ENCODE measurements at places on chromosomes 5 and 9.

GRCh38 chr5:141393267-141393666 is 834 bp downstream of the PCDHGA8 start:
- no peak for DNase-seq

DNA sequence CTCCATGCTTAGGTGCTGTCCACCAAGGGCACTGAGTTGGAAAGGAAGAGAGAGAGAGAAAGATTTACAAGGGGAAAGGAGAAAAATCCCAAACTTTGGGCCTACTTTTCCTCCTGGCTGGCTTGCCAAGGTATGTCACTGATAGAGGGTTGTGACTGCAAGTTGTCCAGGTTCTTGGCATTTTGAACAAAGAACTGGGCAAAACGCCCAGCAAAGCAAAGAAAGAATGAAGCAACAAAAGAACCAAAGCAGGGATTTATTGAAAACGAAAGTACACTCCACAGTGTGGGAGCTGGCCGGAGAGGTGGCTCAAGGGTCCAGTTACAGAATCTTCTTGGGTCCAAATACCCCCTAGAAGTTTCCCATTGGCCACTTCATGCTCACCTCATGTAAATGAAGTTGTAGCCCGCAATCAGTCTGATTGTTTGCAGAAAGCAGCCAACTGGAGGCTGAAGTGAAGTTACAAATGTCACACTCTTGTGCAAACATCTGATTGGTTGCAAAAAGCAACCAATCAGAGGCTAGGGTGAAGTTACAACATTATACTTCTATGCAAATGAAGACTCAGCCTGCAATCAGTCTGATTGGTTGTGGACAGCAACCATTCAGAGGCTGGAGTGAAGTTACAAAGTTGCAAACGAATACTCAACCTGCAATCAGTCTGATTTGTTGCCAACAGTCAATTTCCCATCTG is 263.5 kb downstream of the YTHDC2 start:
- no peak for DNase-seq

- DNase-seq, result no peak
These were observed 239.9 kb upstream of the SMARCA2 start for GRCh38 chr9:1775230-1775629.

DNA sequence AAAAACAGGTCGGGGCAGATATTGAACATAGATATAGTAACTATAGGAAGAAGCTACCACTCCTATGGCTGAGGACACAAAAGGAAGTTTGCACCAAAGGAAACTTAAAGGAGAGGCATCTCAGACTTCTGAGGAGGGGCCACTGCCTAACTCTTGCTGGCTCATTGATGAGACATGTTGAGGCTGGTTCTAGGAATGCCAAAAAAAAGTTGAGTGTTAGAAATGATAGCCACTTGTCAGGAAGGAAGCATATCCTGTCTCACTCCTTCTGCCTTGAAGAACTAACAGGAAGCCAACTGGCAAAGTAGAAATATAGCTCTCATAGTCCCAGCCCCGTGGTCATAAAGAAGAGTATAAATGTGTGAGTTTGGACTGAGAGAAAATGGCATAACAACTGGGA is 23.3 kb upstream of the STOM start:
- DNase-seq, result no peak

DNA sequence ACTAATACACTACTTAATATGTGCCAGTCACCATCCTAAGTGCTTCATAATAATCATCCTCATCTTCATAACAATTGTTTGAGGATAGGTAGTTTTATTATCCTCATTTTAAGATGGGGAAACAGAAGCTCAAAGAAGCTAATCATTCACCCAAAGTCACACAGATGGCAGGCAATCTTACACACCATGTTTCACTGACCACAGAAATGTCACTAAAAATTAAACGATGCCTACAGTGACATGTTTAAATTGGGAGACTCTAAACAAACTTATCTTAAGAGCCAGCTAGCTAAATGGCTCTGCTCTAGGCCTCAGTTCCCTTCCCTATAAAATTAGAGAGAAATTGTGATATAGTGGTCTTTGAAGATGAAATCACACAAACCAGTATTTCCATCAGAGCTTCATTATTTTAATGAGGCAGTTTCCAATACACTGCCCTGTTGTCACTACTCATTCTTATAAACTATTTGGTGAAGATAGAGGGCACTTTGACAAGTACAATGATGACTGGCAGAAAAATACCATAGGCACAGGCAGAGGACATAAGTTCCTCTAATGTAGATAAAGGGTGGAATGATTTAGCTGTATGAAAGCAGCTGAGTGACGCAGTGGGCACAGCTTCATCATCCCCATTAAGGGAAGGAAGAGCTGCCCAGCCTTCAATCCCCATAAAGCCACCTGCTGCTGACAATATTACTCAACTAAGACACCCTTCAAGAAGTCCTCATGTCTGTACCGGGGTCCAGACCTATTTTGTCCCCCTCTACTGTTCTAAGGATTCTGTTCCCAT is 224.1 kb downstream of the ACTL7B start:
- no peak for DNase-seq

- DNase-seq, result no peak
These were observed 7.3 kb downstream of the CRHBP start for GRCh38 chr5:76960004-76960625.

GRCh38 chr9:6123416-6123815 is 92.2 kb upstream of the IL33 start:
- no peak for DNase-seq

GRCh38 chr9:124511426-124511840 is 4.2 kb upstream of the NR5A1 start:
- no peak for DNase-seq

DNA sequence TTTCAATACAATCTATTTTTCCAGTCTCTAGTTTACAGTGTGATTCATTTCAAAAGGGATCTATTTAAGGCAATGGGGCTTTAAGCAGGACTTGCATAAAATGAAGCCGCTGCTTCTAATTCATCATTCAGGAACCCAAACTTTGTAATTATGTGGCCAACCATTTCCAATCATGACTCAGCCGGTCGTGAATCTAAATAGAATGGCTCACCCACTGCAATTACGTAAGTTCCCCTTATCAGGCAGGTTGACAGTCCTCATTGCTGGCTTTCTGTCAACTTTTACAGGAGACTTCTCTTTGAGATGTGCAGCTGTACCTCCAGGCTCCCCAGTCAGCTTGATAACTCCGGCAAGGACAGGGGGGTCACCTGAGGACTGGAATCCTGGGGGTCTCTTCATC is 152.8 kb upstream of the DAP start:
- DNase-seq, result peak; percentile 76

- no peak for DNase-seq
These were observed 264.8 kb upstream of the KIF2A start for GRCh38 chr5:62041156-62041756.

- DNase-seq, result peak; percentile 77
These were observed 5.9 kb downstream of the PDLIM7 start for GRCh38 chr5:177491429-177491945.

GRCh38 chr5:147927901-147928300 is 21.6 kb upstream of the C5orf46 start:
- DNase-seq, result no peak

DNA sequence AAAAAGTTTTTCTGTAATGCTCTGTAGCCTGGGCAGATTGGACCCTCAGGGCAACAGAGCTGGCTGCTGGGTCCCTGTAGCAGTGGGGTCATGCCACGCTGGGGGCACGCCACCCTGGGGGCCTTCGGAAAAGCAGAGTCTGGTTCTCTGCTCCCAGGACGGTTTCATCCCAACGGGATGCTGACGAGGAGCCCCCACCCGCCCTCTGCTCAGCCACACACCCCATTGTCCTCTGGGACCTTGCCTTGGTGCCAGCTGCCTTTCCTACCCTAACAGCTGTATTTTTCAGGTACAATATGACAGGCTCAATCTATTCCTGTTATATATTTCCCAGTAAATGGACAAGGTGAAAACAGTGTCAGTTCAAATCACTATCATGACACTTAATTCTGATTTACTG is 29.0 kb upstream of the MVB12B start:
- DNase-seq, result no peak

GRCh38 chr9:132783006-132783405 is 95.1 kb downstream of the AK8 start:
- DNase-seq, result no peak

GRCh38 chr9:11319538-11319937 is 706.7 kb upstream of the PTPRD start:
- no peak for DNase-seq

DNA sequence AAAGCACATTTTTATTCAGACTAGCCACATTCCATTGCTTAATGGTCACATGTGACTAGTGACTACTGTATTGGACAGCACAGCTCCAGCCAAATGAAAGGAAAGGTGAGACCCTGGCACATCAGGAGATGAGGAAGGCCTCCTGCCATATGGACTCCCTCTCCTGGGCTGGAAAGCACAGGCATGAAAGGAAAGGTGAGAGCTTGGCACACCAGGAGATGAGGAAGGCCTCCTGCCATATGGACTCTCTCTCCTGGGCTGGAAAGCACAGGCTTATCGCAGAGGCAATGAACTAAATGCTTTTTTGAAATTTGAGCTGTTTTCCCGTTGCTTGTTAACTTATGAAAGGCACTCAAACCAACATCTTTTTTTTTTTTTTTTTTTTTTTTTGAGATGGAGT is 144.8 kb upstream of the SLC12A2 start:
- DNase-seq, result no peak

DNA sequence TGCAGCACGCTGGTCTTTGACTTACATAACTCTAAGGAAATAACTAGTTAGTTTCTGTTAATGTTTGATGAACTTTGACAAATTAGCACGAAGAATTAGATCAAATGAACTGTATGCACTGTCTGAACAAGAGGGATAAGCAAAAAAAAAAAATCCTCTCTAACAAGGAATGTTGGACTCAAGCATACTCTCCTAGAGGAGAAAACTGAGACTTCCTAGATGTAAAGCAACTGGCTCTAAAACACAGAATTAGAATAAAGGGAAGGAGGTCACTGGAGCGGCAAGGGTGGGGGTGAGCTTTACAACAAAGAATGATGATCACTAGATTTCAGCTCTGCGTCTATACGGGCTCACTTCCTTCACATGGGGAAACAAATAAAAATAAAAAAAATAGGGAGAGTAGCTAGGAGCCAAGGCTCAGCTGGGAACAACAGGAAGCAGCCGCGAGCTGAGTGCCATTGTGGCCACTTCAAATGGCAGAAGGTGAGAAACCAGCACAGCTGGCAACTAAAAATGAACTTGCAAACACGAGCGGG is 48.7 kb upstream of the CEMIP2 start:
- DNase-seq, result no peak

DNA sequence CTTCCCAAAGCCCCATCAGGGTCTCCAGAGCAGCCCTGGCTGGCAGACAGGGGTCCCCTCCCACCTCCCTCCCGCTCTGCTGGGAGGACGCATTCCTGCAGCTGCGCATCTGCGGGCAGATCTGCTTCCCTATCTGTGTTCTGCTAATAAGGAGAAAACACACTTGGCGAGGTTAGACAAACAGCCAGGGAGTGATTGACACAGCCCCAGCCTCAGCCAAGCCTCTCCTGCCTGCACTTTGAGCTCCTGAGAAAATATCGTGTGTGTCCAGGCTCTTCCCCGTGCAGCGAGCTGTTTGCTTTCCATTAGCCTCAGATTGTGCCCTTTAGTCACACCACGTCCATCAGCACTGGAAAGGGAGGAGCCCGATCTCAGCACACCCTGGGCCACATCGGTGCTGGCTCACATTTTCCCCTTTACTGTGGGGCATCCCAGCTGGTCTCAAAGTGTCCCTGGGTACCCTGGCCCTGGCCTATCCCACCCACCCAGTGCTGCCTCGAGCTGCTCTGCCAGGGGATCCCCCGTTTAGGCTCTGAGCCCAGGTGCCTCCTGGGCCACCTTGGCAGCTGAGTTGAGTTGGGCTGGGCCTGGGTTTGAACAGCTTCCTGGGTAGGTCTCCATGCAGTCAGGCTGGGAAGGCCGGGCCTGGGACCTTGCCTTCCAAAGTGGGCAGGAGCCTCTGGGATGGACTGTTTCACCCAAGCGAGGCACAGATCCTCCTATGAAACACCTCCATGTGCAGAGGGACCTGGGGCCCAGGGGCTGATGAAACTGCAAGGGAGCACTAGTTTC is 61.1 kb downstream of the BARX1 start:
- peak; percentile 3 for DNase-seq

DNA sequence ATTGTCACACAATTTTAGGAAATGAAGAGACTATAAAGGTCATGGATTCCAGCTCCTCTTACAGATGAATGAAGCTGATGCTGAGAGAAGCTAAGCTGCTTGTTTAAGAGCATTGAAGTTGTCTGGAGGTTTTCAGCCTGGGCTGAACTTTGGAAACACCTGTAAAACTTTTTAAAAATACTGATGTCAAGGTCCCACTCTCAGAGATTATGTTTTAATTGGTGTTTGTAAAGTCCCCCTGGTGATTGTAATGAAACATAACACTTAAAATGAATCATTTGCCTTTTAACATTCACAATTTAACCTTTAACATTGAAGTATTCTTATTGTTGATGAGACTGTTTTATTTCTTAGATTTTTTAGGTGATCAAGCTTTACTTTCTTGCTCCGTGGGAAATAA is 16.4 kb downstream of the RAD23B start:
- DNase-seq, result no peak

DNA sequence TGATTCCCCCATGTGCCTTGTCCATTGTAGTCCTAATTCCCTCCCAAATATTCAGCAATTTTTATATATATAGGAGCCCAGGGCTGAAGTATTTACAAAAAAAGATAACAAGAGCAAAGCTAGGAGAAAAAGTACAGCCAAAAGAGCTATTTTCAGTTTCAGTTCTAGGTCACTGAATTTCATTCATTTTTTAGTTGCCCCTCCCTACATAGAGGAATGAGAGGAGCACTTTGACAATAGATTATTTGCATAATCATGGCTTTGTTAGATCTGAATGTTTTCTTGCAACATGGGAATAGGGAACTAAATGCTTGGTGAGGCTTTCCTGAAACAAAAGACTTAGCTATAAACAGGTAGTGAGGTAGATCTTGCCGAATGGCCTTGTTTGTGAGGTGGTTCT is 15.3 kb upstream of the F2RL2 start:
- DNase-seq, result no peak

DNA sequence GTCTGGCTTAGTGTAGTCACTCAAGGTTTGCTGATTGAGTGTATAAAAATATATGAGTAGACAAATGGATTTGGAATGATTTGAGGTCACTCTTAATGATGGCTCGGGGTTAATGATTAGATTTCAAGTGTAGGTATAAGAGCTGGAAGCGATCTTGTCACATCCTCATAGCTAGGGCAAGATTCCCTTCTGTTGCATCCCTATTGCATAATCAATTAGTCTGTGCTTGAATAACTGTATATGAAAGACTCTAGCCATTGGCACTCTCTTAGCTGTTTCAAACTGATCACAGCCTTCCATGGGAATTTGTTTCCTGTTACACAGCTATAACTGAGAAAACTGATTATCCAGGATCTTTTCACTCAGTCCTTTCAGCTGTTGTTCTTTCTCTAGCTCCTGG is 811.6 kb downstream of the TLE4 start:
- no peak for DNase-seq
